ENCODE measurements at places on chromosomes 3 and 15.

DNA sequence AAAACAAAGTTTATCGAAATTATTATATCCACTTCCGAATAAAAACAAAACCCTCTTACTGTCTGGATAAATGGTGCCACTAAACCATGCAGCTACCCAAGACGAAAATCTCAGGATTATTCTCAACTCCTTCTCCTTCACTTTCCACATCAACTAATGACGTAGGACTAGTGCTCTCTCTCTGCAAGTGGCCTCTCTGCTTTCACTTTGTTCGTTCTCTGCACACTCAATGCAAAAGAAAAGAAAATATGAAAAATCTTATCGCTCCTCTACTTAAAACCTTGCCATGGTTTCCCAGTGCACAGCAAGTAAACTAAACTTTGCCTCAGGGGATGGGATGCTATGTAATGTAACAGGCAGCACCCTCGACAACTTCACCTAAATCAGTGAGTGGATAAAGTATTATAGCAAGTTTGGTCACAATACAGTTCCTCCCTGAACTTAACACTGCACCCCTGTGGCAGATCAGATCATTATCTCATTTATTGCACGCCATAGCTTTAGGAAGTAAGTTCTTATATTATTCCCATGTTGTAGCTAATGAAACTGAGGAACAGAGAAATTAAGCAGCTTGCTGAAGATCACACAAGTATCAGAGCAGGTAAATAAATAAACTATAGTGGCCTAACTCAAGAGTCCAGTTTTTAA lies 262.7 kb upstream of the GADL1 start:
- H3K4me1 ChIP-seq: peaks cover 4% of the 10 kb centered on the region
- no peak for DNase-seq
- no peak overlapping the region for H3K4me3 ChIP-seq

DNA sequence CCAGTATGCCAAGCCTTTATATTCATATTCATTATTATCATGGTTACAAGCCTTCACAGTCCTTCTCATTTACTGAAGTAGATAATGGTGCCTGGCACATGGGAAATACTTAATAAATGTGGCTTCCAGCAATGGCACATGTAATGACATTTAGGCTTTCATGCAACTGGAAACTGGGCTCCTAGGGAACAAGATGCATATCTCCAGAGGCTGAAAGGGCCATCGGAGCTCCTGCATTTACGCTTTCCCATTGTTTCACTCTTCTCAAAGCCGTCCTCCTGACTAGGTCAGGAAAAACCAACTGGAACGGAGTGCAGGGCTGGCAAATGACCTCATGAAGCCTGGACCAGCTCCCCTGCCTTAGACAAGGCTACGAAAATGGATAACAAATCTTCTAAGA lies 474.9 kb downstream of the MAGI1 start:
- H3K36me3 ChIP-seq: no peaks in the 10 kb centered on the region
- no peak overlapping the region for H3K27ac ChIP-seq
- H3K4me1 ChIP-seq: no peaks in the 10 kb centered on the region
- H3K4me3 ChIP-seq: no peak overlapping the region
- no peaks in the 10 kb centered on the region for H3K27me3 ChIP-seq

DNA sequence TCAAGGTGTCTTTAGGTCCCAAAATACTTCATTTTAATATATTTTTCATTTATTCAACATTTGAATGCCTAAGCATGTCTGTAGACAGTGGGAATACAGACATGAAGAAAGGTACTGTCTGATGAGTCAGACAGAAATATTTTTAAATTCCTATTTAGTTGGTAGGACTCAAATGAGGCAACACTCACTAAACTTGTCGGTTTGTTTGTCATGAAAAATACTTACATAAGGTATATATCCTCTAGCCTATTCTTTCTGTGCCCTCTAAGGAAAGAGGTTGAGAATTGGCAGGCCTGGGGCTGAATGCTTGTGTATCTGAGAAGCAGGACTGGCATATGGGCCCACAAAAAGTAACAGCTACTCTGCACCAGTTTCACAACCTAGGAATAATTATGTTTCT lies 423.6 kb upstream of the MDFIC2 start:
- no peaks in the 10 kb centered on the region for H3K36me3 ChIP-seq
- peaks cover 8% of the 10 kb centered on the region for H3K4me1 ChIP-seq
- H3K27ac ChIP-seq: no peak overlapping the region
- H3K27me3 ChIP-seq: peaks cover 6% of the 10 kb centered on the region
- H3K4me3 ChIP-seq: no peak overlapping the region
- DNase-seq: no peak

DNA sequence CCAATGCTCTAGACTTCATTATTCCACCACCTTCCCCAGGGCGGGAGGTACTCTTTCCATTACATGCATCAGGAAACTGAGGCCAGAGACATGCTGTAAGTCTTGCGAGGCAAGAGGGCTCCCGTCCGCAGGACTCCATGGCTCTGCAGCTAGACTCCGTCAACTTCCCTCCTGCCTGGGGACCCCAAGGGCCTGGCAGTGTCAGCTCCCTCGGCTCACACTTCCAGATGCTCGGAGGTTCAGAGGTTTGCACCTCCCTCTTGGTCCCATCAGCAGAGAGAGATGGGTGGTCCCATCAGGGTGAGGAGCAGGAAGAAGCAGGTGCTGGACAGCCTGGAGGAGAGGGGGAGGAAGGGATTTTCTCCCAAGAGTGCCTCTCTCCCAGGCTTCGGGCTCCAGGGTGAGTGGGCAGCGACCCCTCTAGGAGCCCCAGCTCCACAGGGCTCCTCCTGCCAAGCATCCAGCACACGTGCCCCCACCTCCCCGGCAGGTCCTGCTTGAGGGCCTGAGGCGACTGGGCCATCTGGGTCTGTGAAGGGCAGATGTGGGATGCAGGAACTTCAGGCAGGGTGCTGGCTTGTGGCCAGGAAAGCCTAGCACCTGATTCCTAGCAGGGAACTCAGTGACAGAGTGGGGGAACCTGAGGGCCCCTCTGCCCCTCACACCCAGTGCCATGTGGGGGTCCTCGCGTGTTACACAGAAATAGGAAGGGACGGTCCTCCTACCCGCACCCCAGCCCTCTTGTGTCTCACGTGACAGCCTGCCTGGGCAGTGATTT lies 9.3 kb downstream of the PAK6 start:
- no peak overlapping the region for H3K4me3 ChIP-seq
- no peak overlapping the region for H3K27ac ChIP-seq
- peaks cover 16% of the 10 kb centered on the region for H3K27me3 ChIP-seq
- no peak for DNase-seq

GRCh38 chr3:129933471-129933870 lies 40.0 kb upstream of the TMCC1 start:
- no peak overlapping the region for H3K27ac ChIP-seq
- DNase-seq: no peak
- peaks cover 2% of the 10 kb centered on the region for H3K4me1 ChIP-seq

DNA sequence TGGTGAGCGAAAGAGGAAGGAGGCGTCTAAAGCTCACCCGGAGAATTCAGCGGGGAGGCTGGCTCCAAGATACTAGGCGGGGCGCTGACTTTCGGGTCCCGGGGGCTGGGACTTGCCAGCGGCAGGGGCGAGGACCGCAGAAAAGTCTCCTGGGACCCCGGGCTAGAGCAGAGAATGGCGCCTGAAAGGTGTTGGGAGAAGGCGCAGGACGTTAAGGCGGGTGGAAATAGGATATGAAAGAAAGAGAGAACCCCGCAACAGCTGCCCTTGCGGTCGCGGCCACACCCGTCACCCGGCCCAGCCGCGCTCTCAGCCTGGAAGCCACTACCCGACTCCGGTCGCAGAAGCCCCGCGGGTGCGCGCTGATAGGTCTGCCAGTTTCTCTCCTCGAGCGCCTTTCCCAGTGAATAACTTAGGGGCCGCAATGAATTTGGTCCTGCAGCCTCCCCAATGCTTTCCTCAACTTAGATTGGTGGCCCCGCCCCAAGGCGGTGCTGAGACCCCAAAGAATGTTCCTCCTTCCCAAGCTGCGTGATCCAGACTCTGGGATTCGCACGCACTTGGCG lies 604 bp downstream of the LTK start:
- peaks cover 6% of the 10 kb centered on the region for H3K36me3 ChIP-seq

DNA sequence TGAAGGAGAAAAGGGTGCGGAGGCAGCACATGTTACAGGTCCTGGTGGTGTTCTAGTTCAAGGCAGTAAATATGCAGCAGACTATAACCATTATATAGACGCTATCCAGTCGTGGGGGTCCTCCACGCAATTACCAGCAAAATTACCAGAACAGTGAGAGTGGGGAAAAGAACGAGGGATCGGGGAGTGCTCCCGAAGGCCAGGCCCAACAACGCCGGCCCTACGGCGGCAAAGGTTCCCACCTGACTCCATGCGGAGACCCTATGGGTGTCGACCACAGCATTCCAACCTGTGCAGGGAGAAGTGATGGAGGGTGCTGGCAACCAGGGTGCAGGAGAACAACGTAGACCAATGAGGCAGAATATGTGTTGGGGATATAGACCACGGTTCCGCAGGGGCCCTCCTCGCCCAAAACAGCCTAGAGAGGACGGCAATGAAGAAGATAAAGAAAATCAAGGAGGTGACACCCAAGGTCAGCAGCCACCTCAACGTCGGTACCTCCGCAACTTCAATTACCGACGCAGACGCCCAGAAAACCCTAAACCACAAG lies 89.0 kb upstream of the TPM1 start:
- H3K4me3 ChIP-seq: no peak overlapping the region
- no peak for DNase-seq
- peaks cover 28% of the 10 kb centered on the region for H3K27me3 ChIP-seq
- no peaks in the 10 kb centered on the region for H3K4me1 ChIP-seq

- no peak for DNase-seq
- peaks cover 17% of the 10 kb centered on the region for H3K36me3 ChIP-seq
- H3K4me3 ChIP-seq: no peak overlapping the region
- no peak overlapping the region for H3K27ac ChIP-seq
- H3K27me3 ChIP-seq: no peaks in the 10 kb centered on the region
- peaks cover 35% of the 10 kb centered on the region for H3K4me1 ChIP-seq
Measured at GRCh38 chr3:125037498-125038150, 18.2 kb downstream of the HEG1 start.

DNA sequence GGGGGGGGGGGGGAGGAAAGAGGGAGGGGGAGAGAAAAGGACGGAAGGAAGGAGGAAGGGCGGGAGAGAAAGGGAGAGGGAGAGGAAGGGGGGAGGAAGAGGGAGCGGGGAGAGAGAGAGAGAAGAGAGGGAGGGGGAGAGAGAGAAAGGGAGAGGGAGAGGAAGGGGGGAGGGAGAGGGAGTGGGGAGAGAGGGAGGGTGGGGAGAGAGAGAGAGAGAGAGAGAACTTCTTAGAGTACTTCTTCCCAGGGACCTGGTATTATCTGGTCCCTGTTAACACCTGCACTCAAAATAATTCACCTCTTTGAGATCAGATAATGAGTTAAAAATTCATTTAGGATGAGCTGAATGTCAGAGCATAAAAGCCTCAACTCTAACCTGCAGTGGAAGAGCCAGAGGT lies 1.1 kb downstream of the SEC13 start:
- no peak for DNase-seq
- H3K27me3 ChIP-seq: no peaks in the 10 kb centered on the region
- peaks cover 8% of the 10 kb centered on the region for H3K36me3 ChIP-seq
- peak overlapping the region; percentile 88 for H3K4me3 ChIP-seq

DNA sequence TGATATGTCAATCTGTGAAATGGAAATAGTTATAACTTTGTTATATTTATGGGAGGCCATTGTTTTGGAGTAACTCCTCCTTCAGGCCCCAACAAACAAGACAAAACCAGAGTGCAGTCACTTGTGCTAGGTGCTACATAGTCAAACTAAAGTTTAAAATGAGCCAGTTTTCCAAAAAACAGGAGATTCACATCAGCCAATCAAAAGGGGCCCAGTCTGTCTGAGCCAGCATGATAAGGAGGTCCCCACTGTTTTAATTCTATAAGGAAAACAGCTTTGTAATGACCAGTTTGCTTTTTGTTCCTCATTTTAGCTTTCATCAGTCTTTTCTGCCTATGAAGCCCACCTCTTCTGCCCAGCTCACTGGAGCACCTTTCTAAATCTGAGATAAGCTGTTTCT lies 94.7 kb upstream of the SLC7A14 start:
- H3K4me1 ChIP-seq: no peaks in the 10 kb centered on the region
- no peak overlapping the region for H3K27ac ChIP-seq
- no peak overlapping the region for H3K4me3 ChIP-seq
- DNase-seq: no peak
- peaks cover 4% of the 10 kb centered on the region for H3K27me3 ChIP-seq

DNA sequence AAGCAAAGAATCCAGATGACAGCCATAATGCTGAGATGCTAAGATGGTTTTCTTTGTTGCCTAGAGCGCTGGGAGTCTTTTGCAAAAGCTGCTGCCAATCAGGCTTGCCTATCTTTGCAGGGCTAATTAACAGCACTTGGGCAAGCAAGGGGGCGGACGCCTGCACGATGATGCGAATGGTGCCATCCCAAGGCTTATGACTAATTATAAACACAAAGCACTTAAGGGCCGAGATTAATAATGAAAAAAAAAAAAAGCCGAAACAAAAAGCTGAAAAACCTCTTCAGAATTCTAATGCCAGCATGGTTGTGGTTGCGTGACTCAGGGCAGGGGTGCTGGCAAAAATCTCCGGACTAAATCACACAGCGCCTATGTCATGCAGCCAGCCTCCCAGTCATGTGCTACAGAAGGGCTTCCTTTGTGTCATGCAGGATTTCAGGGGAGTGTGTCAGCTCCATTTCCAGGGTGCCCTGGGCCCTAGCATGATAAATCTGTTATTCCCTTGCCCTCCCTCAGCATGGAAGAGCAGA lies 185.0 kb upstream of the ANKRD28 start:
- no peak overlapping the region for H3K27ac ChIP-seq
- no peaks in the 10 kb centered on the region for H3K4me1 ChIP-seq
- no peak for DNase-seq
- H3K36me3 ChIP-seq: no peaks in the 10 kb centered on the region
- H3K4me3 ChIP-seq: no peak overlapping the region
- no peaks in the 10 kb centered on the region for H3K27me3 ChIP-seq

- H3K36me3 ChIP-seq: no peaks in the 10 kb centered on the region
- DNase-seq: no peak
- H3K27ac ChIP-seq: no peak overlapping the region
- no peak overlapping the region for H3K4me3 ChIP-seq
Measured at GRCh38 chr3:73601011-73601410, 23.7 kb downstream of the PDZRN3 start.

GRCh38 chr3:62803276-62803675 lies 71.9 kb downstream of the CADPS start:
- H3K27ac ChIP-seq: no peak overlapping the region
- H3K36me3 ChIP-seq: no peaks in the 10 kb centered on the region
- DNase-seq: no peak
- H3K4me3 ChIP-seq: no peak overlapping the region

- H3K27ac ChIP-seq: no peak overlapping the region
- H3K4me3 ChIP-seq: no peak overlapping the region
- H3K27me3 ChIP-seq: peaks cover 15% of the 10 kb centered on the region
- DNase-seq: no peak
Measured at GRCh38 chr3:194736277-194736895, 50.7 kb downstream of the FAM43A start.

- H3K36me3 ChIP-seq: no peaks in the 10 kb centered on the region
- H3K4me3 ChIP-seq: no peak overlapping the region
- DNase-seq: no peak
- no peaks in the 10 kb centered on the region for H3K4me1 ChIP-seq
- H3K27me3 ChIP-seq: peaks cover 3% of the 10 kb centered on the region
- no peak overlapping the region for H3K27ac ChIP-seq
Measured at GRCh38 chr3:155236473-155236872, 57.0 kb downstream of the STRIT1 start.

Data from activated CD8-positive, alpha-beta T cell treated with anti-CD3 and anti-CD28 coated beads for 36 hours (primary cell).